ENCODE measurements at places on chromosomes 1 and 21.
A peak's percentile ranks its signal among the peaks of the same experiment; 100 is the strongest.

GRCh38 chr1:100530880-100531487 is 7.0 kb upstream of the GPR88 start:
- peak; percentile 74 for DNase-seq

GRCh38 chr1:181219938-181220337 is 131.4 kb downstream of the IER5 start:
- DNase-seq, result no peak

- DNase-seq, result no peak
These were observed 10.9 kb downstream of the LRRC71 start for GRCh38 chr1:156931211-156931952.

- DNase-seq, result peak; percentile 25
These were observed 164.7 kb downstream of the GALNT2 start for GRCh38 chr1:230231774-230232145.

DNA sequence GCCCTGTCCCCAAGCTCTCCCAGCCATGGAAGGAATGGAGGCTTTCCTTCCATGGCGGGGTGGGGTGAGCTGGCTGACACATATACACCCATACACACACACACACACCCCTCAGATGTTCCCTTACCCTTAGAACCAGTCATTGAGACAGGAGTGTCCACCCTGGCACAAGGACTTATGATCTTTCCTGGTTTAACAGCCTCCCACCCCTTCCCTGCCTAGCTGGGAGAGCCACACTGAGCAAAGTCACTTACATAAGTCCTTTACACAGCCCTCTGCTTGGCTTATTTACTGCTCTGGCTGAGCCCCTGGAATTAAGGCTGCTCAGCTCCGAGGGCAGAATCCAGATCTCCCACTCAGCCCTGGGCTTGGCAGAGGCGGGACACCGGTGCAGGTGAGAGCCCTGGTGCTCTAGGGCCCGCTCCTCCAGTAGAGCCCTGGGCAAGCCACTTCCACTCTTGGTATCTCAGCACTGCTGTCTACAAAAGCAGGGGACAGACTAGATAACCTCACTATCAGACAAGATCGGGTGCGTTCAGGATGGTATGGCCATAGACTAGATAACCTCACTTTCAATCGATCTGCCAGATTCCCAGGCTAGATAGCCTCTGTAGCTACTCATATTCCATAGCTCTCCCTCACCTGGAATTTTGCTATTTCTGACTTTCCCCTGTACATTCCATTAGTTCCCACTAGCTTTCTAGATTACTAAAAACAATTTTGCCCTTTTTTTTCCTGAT is 16.7 kb downstream of the SLC6A9 start:
- no peak for DNase-seq

- DNase-seq, result no peak
These were observed 36.6 kb upstream of the ACTA1 start for GRCh38 chr1:229470406-229471043.

- peak; percentile 93 for DNase-seq
These were observed 24.6 kb downstream of the ANGPTL3 start for GRCh38 chr1:62621907-62622306.

DNA sequence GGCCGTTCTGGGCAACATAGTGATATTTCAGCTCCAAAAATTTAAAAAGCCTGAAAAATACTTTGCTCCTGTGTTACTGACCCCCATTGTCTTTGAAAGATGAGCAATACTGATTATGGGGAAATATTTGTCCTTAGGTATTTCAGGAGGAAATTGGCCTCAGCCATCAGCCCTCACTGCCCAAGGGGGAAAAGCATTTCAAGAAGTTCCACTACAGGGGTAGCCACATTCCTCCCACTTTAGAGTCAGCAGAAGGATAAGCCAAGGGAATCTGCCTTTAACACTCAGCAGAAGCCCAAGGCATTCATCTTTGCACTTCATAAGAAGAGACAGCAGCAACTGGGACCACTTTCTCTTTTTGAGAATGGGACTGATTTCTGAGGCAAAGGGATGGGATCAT is 40.5 kb upstream of the ZNF326 start:
- DNase-seq, result peak; percentile 36

GRCh38 chr1:245538671-245539070 is 383.9 kb downstream of the KIF26B start:
- peak; percentile 11 for DNase-seq

DNA sequence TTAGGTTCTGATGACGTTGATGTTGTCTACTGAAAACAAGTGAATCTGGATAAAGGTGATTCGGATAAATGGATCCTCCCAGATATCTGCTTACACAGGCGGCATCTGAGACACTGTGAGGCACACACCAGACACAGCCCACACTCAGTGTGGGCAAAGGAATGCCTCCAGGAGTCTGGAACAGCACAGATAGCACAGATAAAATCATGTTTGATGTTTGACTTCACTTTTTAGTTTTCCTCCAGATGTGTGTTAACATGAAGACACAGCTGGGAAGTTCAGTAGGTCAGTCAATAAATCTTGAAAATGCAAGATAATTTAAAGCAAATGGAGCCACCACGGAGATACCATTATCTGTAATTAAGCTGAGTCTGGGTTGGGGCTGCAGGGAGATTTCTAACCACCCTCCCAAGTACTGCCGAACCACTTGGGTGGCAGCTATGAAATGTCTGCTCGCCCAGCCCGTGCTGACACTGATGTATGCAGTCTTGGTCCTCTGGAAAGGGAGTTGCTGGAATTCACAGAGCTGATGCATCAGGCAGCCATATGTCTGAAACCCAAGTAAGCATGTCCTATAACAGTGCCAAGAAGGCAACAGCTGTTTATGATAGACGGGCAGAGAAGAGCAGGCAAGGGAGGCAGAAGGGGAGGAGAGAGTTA is 11.7 kb downstream of the CAPN9 start:
- DNase-seq, result peak; percentile 44

GRCh38 chr1:23531562-23532094 is 595 bp upstream of the E2F2 start:
- no peak for DNase-seq

- DNase-seq, result no peak
These were observed 180.4 kb downstream of the SLC44A5 start for GRCh38 chr1:75430526-75430925.

DNA sequence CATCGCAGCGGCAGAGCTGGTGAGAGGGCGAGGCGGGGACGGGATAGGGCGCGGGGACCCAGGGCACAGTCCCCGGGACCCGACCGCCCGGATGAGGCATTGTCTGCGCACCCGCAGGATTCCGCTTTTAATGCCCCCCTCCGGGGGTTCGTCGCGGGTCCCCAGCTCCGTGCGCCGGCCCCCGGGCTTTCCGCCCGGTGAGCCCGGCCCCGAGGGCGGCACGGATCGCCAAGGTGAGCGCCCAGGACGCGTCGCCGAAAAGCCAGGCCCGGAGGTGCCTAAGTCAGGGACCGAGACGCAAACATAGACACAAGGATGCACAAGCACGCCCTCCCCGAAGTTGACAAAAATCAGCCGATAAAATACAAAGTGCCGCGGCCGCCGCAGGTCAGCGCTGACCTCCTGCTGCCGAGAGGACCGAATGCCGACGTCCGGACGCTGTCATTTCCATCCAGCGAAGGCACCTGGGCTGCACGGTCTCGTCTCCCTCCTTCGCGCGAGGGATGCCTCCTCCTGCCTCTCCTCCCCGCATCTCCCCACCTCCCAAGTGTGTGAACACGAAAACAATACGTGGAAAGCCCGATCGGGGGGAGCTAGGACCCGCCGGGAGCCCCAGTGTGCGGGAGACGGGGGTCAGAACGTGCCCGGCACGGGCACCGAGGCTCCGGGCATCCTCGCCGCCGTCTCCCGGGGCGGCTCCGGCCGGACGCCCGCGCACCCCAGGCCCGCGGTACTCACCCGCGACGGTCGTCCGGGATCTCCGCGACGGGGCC is 101.1 kb upstream of the SOD1 start:
- DNase-seq, result peak; percentile 39

DNA sequence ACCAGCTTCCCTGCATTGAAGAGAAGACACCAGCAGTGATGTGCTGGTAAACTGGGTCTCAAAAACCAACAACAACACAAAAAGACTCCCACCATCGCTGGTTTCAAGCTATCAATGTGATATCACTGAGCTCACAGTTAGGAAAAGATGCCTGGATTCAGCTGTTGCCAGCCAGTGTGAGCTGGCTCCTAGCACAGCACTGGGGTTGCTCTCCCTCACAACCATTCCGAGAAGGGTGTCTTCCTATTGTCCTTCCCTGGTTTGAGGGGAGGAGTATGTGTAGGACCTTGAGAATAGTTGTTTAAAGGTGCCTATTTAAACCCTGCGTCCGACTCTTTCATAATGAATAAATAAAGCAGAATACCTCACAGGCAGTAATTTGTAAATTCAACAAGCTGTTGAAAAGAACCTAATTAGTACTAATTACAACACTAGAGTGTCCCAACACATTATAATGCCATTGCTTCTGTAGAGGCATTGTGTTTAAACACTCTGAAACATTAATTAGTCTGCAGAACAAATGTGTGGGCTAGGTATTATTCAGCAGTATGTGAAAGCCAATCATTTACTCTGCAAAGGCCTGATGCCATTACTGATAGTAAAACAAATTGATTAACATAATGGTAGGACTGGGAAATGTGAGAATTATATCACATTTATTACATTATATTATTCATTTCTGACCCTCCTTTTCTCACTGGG is 17.2 kb downstream of the NIBAN1 start:
- DNase-seq, result no peak
